ENCODE measurements at places on chromosomes 7 and 10.

GRCh38 chr10:128300290-128300824 is 174.1 kb upstream of the MKI67 start:
- DNase-seq = no peak

GRCh38 chr10:116632596-116633215 is 12.0 kb downstream of the PNLIPRP2 start:
- no peak for DNase-seq

DNA sequence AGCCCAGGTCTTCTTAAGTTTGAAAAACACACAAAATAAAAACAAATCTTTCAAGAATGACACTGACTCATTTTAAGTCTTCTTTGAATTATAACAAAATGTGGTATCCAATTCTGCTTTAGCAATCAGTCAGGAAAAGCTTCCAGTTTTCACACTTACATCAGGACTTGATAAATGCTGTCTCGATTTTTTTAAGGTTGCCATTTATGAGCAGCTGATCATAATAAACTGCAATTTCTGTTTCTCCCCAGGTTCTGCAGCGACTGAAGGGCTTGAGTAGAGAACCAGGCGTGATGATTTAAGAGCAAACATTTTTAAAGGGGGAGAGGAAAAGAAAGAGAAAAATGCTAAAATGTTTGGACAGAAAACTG is 71.1 kb downstream of the FAM107B start:
- no peak for DNase-seq

DNA sequence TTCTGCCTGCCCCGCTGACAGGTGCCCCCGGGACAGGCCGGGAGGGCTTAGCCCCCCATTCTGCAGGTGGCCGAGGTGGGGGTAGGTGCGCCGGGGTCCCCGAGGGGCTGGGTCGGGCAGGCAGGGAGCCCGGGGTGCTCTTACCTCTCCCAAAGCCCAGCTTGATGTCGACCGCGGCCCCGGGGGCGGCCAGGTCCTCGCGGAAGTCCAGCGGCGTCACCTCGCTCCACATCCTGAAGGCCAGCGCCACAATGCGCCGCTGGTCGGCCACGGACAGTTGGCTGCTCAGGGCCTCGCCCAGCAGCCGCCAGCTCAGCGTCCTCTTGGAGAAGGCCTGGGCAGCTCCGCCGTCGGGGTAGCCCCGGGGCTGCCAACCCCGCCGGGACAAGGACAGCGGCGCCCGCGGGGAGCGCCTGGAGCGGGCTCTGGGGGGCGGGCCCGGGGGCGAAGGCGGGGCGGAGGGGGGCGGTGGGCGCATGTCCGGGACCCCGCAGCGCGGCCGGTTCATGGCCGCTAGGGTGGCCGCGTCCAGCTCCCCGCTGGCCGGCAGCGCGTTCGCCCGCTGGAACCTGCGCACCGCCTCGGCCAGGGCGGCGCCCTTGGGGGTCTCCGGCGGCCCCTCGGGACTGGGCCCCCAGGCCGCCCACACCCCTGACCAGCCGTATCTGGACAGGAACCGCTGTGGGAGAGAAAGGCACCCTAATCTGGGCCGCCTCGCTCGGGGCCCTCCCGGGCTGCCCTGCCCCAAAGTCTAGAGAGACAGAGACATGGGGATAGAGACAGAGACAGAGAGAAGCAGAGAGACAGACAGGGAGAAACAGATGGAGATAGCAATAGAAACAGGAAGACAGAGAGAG is 1.7 kb downstream of the MMP21 start:
- DNase-seq = no peak
